ENCODE measurements at places on chromosomes 13 and 19.

GRCh38 chr19:48659768-48660167 lies 13.0 kb downstream of the NTN5 start:
- no peak for DNase-seq

DNA sequence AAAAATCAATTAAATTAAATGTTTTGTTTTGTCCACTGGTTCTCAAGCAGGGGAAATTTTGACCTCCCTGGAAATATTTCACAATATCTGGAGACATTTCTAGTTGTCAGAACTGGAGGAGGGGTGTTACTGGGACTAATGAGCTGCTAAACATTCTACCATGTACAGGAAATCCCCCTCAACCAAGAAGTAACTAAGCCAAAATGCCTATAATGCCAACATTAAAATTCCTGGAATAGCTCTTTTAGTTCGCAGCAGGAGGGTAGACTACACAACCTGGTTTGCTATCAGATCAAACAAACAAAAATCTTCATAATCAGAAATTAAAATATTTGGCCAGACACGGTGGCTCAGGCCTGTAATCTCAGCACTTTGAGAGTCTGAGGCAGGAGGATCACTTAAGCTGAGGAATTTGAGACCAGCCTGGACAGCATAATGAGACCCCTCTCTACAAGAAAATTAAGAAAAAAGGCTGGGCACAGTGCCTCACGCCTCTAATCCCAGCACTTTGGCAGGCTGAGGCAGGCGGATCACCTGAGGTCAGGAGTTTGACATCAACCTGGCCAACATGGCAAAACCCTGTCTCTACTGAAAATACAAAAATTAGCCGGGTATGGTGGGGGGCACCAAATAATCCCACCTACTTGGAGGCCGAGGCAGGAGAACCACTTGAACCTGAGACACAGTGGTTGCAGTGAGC lies 13.7 kb upstream of the SMARCA4 start:
- DNase-seq = no peak

DNA sequence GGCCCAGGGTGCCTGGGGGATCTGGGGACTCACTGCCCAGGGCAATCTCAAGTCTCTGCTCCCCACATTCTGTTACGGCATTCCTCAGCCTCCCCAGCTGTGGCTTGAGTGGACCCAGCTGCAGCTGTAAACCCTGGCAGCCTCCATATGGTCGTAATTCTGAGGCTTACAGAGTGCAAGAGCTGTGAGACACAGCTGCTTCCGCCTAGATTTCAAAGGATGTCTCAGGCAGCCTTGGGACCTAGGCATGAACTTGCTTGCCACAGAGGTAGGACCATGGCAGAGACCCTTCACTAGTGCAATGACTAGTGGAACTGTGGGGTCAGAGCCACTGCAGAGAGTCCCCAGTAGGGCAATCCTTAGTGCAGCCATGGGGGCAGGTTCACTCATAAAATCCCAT lies 297.5 kb downstream of the ENOX1 start:
- DNase-seq = peak; percentile 32

- no peak for DNase-seq
These were observed 26.3 kb downstream of the ERCC5 start for GRCh38 chr13:102872131-102872530.

DNA sequence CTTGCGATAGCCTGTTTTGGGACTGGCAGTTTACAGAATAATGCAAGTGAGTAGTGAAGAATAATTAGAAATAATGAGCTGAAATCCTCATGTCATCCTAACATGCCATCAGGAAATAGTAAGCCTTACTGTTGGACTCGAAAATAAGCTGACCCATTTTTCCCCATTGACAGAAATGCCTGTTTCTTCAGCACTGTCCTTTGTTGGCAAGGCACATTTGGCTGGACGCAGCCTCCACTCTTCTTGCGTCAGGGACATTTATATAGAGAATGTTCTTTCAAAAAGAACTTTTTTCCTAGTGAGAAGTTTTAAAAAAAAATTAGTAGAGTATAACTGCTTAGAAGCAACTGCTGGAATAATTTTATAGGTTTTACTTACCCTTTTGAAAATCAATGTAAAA lies 47.1 kb downstream of the ARHGAP35 start:
- peak; percentile 53 for DNase-seq

DNA sequence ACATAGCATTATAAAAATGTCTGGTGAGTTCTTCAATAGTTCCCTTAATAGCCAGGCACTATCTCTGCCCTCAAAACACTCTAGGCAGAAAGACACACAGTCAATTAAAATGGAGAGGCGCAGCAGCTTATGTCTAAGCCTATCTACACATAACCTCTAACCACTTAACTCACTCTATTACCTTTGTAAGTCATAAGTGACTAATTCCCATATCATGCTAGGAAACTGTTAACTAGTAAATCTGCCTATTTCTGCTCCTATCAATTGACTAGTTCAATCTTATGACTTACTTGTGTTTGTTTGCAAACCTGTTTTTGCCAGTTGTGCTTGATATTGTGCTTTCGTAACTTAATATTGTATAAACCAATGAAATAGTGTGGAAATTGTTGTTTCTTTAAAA lies 3.2 kb downstream of the CCDC122 start:
- no peak for DNase-seq

GRCh38 chr13:75876142-75877050 lies 240.3 kb downstream of the LMO7 start:
- peak; percentile 46 for DNase-seq

DNA sequence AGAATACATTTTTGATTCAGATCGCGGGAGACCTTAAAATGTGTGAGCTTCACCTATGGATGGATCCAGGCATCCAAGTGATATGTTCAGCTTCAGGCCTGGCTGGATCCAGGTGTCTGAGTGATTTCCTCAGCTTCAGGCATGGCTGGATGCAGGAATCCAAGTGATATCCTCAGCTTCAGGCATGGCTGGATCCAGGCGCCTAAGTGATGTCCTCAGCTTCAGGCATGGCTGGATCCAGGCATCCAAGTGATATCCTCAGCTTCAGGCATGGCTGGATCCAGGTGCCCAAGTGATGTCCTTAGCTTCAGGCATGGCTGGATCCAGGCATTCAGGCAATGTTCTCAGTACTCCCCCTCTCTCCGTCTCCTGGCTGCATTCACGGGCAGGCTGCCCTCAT lies 60.7 kb downstream of the KCNC3 start:
- no peak for DNase-seq

- peak; percentile 68 for DNase-seq
These were observed 10.6 kb downstream of the FUT6 start for GRCh38 chr19:5828661-5829566.

DNA sequence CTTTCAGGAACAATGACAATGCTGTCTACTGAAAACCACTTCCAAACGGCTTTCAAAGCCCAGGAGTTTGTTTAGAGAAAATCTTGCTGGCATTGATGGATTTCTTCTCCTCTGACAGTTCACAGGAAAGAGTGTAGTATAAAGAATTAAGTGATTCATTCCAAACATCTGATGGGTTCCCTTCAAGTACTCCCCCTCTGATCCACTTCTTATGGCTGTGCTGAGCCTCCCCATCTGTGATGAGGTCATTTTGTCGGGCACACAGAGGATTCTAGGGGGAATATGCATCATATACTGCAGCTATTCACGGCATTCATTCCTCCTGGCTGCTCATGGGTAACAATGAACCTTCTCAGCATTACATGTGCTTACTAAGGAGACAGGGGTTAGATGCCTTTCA lies 107.9 kb downstream of the RGCC start:
- DNase-seq = no peak

DNA sequence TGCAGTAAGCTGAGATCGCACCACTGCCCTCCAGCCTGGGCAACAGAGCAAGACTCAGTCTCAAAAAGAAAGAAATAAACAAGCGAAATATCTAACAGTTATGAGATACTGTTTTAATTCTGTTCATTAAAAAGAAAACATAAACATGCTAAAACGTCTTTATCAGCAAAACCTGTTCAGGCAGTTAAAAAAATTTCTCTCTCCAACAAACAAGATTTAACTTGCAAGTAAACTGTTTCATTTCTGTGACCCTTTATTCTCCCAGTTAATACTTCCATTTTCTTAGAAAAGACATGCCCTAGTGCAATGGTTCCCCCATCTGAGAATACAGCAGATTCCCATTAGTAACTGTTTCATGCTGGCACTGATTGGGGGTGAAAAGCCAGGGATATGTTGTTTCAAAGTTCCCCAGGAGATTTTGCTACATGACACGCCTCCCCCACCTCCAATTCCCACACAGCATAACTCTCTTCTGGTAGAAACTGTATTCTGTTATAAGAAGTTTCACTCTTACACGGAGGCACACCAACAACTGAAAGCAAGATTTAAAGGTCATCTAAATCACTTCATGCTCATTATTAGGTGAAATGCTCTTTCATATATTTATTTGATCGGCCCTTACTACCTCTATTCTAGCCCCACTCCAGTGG lies 24.4 kb downstream of the ELF1 start:
- DNase-seq = no peak

GRCh38 chr19:55391191-55391670 lies 5.5 kb downstream of the RPL28 start:
- DNase-seq = no peak

Measured in left ventricle myocardium superior (tissue), 1 donor.